MCF 10A (cell line): ENCODE measurements at places on chromosomes 11 and 22. TPM values are rescaled to one million over a fixed set of nuclear protein-coding genes. Genes with fewer than 3 reads are reported as not detected.

- DNase-seq, result no peak
Observed at GRCh38 chr22:49738566-49738965, 89.1 kb downstream of the BRD1 start.

DNA sequence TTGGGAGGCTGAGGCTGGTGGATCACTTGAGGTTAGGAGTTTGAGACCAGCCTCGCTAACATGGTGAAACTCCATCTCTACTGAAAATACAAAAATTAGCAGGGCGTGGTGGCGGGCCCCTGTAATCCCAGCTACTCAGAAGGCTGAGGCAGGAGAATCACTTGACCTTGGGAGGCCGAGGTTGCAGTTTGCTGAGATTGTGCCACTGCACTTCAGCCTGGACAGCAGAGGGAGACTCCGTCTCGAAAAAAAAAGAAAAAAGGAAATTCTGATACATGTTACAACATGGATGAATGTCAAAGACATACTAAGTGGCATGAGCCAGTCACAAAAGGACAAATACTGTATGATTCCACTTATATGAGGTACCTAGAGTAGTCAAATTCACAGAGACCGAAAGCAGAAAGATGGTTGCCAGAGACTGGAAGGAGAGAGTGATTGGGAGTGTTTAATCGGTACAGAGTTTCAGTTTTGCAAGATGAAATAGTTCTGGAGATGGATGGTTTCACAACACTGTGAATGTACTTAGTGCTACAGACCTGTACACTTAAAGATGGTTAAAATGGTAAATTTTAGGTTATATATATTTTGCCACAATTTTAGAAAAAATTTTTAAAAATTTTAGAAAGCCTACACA, 92.3 kb downstream of the BLID start:
- no peak for DNase-seq

The MAPK12 gene
- total RNA-seq, result 24.9 and 25.0 TPM in 2 replicates

DNA sequence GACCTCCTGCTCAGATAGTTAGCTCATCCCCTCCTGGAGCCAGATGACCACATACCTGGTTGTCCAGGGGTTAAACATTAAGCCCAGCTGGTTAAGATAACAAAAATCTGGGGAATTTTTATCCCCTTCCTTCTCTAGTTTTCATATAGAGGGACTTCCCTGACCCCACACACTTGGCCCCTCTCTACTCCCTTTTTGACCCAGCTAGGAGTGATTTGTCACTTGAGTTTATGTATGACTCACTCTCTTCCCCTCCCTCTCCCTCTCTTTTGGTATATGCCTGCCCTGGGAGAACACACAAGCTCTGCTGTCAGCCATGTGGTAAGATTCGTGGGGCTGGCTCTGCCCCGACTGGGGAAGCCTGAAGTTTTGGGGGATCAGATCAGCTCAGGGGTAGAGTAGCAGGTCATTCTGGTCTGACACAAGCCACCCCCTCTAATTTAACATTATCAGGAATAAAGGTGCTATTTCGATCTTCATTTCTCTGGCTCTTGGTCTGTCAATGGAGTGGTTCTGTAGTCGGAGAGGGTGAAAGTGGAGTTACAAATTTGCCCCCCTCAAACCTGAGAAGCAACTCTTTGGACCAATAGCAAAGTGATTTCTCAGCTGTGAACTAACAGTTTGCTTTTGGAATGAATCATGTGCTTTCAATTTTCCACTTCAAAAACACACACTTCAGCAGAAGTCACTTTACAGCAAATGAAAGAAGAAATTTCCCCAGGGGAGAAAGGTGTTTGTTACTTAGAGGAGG, 415.3 kb upstream of the CADM1 start:
- no peak for DNase-seq

GRCh38 chr11:120801801-120802689, 221.9 kb upstream of the TBCEL start:
- DNase-seq, result peak; percentile 60

The C22orf31 gene
- total RNA-seq, result not detected in 2 replicates

GRCh38 chr11:78560826-78561484, 13.7 kb downstream of the NARS2 start:
- no peak for DNase-seq

- DNase-seq, result peak; percentile 55
Observed at GRCh38 chr11:100687054-100687629, at the start of gene ARHGAP42. Gene ARHGAP42, plus strand, starts transcription at chr11:100687288. Its CDS starts 391 bp downstream, at chr11:100687679.

- DNase-seq, result no peak
Observed at GRCh38 chr22:17120711-17121232, 388 bp downstream of the TMEM121B start.

The CRYAB gene
- 1.2 and 2.5 TPM in 2 replicates for total RNA-seq

DNA sequence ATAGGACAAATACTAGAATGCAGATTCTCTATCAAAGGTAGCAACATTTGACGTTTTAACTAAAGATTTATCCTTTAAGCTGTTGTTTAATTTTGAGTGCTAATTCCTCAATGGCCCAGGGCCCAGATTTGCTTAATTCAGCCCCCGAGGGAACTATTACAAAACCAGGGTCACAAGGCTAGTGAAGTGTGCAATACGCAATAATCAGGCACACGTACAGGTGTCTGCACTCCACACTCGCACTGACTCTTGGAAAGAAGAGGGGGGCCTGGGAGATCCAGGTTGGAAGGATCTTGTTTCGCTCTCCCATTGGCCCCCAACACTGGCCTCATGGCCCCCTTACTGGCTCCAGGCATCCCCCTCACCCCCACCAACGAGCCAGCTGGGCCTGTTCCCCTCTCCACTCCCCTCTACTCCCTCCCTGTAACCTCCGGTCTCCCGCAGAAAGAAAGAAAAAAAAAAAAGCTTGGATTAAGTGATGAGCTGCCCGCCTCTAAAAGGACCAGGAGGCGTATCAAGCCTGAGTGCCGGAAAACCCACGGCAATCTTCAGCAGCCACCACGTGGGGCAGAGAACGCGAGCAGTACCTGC, 2.2 kb upstream of the KIRREL3 start:
- no peak for DNase-seq

DNA sequence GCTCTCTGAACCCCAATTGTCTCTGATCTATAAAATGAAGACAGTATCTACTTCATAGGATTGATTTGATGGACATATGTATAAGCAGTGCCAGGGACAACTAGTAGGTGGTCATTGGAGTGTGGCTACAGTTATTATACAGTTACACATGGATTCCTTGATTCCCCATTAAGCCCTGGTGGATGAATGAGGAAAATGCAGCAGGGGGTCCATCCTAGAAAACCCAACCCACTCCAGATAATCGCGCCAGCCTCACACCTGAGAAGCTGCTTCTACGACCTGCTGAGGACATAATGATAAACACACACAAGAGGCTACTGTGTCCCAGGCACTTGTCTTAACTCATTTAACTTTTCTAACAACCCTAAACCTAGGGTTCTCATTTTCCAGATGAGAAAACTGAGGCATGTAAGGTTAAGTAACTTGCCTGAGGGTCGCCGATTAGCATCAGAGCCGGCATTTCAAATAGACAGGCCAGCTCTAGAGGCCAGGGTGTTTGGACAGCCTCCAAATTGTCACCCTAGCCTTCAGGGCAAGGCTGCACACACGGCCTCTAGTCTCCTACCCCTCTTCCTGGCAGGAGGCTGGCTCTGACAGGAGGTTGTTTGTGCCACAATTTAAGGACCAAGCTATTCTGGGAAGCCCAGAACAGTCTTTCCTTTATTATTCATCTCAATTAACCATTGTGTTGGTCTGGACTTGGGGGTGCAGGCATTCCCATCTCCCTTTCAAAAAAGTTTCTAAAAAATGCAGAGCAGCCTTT, 3.8 kb upstream of the C11orf91 start:
- DNase-seq, result no peak

DNA sequence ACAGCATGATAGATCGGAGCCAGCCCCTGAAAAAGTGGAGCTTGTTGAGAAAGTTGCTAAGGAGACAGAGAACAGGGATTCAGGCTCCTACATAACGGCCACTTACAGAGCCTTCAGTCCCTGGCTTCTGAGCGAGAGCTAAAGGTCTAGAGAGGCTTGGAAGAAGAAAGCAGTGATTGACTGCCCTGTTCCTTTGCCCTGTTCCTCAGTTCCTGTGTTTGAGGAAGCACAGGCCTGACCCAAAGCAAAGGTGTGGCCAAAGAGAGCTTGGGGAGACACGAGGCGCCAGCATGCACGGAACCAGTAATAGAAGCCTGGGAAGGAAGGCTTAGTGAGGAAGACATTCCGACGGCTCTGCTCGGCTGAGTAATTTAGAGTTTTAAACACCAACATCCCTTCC, 74.1 kb upstream of the CSNK2A3 start:
- no peak for DNase-seq

GRCh38 chr22:30310881-30311771, 15.6 kb downstream of the TBC1D10A start:
- peak; percentile 89 for DNase-seq

- DNase-seq, result peak; percentile 17
Observed at GRCh38 chr11:59463190-59463641, 6.5 kb downstream of the OR4D6 start.

DNA sequence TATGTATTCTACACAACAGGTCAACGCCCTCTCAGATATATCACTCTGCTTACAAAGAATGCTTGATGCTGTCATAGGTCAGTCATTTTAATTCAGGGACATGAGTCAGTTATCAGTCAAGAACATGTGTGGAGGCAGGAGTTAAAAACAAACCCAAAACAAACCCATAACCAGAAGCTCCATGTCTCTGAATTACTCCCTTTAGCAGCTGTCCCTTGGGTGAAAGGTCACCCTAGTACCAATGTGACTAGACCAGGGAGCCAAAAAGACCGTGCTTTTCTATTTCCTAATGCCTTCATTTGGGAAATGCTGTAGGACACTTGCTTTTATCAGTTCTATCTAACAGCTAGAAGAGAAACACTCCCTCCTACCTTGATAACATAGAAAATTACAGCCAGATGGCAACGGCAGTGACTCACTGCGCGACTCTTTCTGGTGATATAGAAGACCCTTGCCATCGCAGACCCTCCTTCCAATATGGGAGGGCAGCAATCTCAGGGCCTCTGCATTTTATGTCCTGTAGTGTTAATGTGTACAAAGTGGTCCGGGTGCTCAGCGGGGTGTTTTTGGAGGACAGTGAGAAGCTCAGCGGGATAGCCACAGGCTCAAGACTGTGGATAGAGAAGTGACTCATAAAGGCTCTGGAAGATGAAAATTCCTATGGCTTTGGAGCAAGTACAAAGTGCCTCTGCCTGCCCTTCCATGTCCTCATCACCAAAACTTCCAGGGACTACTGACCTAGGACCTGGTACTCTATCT, 24.8 kb downstream of the APOL5 start:
- DNase-seq, result peak; percentile 22

- DNase-seq, result no peak
Observed at GRCh38 chr22:46442217-46442853, 95.1 kb downstream of the CELSR1 start.

The GLYAT gene
- total RNA-seq, result not detected in 2 replicates

- no peak for DNase-seq
Observed at GRCh38 chr11:110501428-110501827, 71.7 kb downstream of the FDX1 start.

The OR51B4 gene
- not detected in 2 replicates for total RNA-seq

The IGSF22 gene
- total RNA-seq, result not detected in 2 replicates

The MMP8 gene
- total RNA-seq, result 0.12 TPM in 1 of 2 replicates, not detected in the other

DNA sequence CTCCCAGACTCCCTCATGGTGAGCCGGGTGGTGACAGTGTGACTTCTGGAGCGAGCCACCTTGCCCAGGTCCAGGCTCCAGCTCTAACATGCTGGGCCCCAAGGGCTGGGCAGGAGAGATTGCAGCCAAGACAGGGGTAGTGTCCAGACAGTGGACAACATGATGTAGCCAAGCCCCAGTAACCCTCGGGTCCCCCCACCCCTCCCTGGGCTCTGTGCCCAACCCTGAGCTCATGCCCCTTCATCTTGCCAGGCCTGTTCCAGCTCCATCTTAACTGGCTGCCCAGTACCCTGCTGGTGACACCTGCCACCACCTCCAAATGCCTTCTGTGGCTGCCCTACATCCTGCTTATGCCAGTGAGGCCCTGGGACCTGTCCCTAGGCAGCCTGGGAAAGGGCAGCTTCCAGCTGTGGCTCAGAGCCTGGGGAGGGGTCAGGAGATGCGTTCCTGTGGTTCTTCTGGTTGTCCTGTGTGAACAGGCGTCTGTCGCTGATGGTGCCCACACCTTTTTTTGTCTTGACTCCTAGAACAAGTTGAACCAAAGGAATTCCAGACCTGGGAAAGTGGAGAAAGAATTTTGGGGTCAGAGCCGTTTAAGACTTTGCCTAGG, 12.5 kb upstream of the SYT12 start:
- no peak for DNase-seq

The DMC1 gene
- total RNA-seq, result 0.56 and 1.4 TPM in 2 replicates

The TP53I11 gene
- 14.8 and 17.7 TPM in 2 replicates for total RNA-seq

GRCh38 chr22:25420925-25421904, 143.3 kb upstream of the GRK3 start:
- no peak for DNase-seq

The SERPINH1 gene
- total RNA-seq, result 80.5 TPM in 2 replicates

The DGCR6 gene
- total RNA-seq, result 1.6 and 1.7 TPM in 2 replicates

DNA sequence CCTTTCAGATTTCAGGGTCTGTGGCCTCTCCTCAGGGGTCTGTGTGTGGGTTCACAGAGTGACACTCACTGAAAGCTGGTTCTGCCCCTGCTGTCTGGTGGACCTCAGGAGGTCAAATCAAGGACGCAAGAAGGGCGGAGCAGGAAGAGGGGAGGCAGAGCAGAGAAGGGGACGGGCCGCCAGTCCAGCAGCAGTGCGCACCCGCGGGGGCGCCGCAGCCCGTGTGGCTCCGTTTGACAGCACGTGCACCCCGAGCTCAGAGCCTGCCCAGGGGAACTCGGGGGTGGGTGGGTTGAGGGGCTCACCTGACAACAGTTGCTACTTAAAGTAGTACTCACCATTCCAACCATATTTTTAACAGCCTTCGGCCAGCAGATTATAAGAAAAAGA, 71.4 kb upstream of the PITPNB start:
- no peak for DNase-seq

DNA sequence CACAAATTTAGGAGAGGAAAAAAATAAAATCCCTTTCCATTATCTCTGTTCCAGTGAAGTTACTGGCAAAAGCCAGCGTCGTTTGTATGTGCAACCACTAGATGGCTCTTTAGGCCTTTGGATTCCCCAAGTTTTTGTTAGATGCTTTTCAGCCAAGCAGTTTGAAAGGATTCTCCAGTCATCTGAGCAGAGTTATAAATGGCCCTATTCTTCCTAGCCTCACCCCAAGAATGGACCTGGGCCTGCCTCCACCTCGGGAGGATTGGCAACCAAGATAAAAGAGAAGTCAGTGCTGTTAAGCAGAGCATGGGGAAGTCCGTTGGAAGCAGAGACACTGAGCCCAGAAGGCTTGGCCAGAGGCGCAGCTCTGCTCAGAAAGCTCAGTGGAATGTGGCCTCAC, 15.4 kb downstream of the FAM181B start:
- DNase-seq, result peak; percentile 58

GRCh38 chr11:108135845-108136544, 14.6 kb downstream of the ACAT1 start:
- DNase-seq, result peak; percentile 17

- DNase-seq, result no peak
Observed at GRCh38 chr11:118886681-118887111, 3.0 kb downstream of the CXCR5 start.

- DNase-seq, result no peak
Observed at GRCh38 chr11:86506235-86506634, 131.5 kb downstream of the CCDC81 start.

The TRIM49 gene
- total RNA-seq, result not detected in 2 replicates

DNA sequence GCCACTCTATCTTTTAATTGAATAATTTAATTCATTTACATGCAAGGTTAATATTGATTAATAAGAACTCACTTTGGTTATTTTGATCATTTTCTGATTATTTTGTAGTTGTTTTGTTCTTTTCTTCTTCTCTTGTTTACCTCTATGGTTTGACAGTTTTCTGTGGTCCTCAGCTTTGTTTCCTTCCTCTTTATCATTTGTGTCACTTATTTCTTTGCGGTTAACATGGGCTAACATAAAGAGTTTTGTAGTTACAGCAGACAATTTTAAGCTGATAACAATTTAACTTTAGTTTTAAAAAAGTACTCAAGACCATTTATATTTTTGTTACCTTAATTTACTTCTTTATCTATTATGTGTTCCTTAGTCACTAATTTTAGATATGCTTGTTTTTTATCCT, 1032.8 kb upstream of the RAG2 start:
- DNase-seq, result no peak
